ENCODE measurements at places on chromosomes 6 and 20.

DNA sequence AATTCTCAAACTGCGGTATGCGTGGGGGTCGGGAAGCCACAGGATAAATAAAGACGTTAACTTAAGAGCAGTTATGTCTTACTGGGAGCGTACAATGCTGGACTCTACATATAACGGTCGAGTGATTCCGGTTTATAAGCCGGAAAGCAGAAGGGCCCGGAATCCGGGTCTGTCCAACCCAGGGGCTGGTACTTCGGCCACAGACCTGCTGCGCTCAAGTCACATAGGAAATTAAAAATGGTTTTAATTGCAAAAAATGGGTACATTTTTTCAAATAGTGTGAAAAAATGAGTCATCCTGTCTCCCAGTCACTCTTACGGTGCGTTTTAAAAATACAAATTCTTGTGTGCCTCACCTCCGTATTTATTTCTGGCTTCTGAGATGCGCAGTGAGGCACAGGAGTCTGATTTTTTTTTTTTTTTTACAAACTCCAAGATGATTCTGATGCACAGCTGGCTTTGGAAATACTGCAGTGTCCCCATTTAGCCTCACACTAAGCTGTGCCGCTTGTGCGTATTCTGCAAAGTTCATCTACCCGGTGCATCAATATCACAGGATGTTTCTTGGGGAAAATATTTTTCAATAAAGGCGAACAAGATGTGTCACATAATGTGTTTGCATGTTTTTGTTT, 1.0 kb downstream of the PCIF1 start:
- no peak for DNase-seq

GRCh38 chr6:121723623-121724022, 288.2 kb downstream of the GJA1 start:
- DNase-seq = no peak

DNA sequence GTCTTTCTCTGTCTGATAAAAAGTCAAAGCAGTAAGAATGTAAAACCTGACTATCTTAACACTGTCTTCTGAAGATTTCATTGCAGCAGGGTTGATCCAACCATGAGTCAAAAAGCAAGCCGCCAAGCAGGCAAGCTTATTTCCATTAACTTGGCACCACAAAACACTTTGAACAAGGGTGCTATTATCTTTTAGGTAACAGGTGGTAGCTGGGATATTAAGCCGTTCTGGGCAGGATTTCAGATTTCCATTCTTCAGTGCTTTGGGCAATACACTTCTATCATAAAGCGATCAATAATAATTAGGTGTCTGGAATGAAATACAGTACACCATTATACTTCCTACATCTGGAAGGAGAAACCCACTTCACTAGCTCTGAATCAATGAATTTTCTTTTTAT, 181.9 kb downstream of the TBC1D7 start:
- DNase-seq = no peak

DNA sequence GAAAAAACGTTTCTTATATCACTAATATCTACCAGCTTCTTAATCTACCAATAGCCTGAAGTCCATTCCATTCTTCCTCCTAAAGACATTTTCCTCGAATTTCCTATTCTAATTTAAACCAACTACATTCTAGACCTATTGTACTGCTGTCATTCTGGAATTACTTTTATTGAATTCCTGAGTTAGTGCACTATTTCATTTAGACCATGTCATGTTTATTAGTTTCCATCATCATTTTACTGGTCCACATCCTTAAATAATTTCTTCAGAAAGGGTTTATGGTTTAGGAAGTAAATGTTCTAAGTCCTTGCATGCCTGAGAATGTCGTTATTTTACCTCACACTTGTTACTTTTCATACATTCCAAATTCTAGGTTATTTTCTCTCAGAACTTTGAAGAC, 13.2 kb downstream of the LCA5 start:
- no peak for DNase-seq
